ENCODE measurements at places on chromosomes 2 and 18. TPM values are rescaled to one million over a fixed set of nuclear protein-coding genes. Genes with fewer than 3 reads are reported as not detected.
A peak's percentile ranks its signal among the peaks of the same experiment; 100 is the strongest.

DNA sequence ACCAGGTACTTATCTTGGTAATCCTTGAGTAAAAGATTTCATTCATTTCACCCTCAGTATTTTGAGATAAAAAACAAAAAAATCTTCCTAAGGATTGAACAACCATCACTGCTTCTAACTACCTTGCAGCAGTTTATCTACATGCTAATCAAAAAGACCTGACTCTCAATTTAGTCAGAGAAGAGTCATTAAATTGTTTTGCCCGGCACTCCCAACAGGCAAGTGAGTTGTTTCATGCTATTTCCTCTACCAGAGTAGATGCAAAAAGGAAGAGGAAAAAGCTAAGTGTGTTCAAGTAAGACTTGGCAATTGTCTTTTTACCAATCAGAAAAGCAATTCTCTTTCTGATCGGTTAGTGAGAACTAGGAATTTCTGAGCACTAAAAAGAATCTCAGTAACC, 39.5 kb downstream of the MYO5B start:
- no peak for DNase-seq
- no peaks in the 10 kb centered on the region for H3K27me3 ChIP-seq
- no peak overlapping the region for H3K27ac ChIP-seq
- no peaks in the 10 kb centered on the region for H3K36me3 ChIP-seq
- H3K4me3 ChIP-seq = no peak overlapping the region

DNA sequence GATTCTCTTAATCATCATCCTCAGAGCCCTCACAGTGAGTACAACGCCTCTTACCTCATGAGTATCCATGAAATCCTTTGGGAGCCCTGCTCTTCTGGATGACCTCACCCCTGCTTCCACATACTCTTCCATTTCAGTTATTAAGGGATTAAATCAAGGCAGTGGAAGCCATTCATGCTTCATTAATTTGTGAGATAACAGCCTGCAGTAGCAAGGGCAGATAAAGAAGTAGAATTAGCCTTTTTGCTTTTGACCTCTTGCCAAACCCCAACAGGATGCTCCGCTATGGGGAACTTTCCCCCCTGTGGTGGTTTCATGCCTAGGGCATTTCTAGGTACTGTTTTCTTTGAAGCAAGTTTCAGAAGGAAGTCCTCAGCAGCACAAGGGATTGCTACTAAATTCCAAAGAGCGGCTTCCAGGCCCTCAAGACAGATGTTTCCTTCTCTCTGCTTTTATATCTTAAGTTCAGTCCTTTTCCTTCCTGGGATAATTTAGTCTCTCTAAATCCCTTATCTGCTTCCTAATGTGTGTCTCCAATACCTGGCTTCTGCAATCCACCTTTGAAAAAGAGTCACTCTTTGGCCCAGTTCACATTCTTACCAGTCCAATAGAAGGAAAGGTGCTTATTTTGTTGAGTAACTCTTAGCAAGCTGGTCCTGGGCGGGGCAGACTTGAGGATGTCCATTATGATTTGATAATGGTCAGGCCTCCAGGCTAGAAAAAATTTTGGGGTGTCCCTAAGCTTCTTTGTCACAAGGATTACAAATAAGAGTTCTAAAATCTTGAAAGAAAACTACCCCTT, 76.9 kb downstream of the MYO1B start:
- no peak for DNase-seq
- no peaks in the 10 kb centered on the region for H3K27me3 ChIP-seq
- no peak overlapping the region for H3K27ac ChIP-seq
- no peak overlapping the region for H3K4me3 ChIP-seq

The MTX2 gene
- 58.0 TPM for total RNA-seq

The ACMSD gene
- total RNA-seq = not detected

GRCh38 chr2:168801961-168802858, at the start of gene NOSTRIN:
NOSTRIN (plus strand) TSS chr2:168802637; CDS start chr2:168802647, 10 bp downstream.
- H3K27me3 ChIP-seq = no peaks in the 10 kb centered on the region
- peak; percentile 61 for DNase-seq
- no peaks in the 10 kb centered on the region for H3K36me3 ChIP-seq
- peaks cover 3% of the 10 kb centered on the region for H3K4me1 ChIP-seq
- peak within 1 kb of the TSS; percentile 73 for H3K27ac ChIP-seq

All from testis (tissue), 5 donors.